ENCODE measurements at places on chromosomes 6 and 20.
A peak's percentile ranks its signal among the peaks of the same experiment; 100 is the strongest.

DNA sequence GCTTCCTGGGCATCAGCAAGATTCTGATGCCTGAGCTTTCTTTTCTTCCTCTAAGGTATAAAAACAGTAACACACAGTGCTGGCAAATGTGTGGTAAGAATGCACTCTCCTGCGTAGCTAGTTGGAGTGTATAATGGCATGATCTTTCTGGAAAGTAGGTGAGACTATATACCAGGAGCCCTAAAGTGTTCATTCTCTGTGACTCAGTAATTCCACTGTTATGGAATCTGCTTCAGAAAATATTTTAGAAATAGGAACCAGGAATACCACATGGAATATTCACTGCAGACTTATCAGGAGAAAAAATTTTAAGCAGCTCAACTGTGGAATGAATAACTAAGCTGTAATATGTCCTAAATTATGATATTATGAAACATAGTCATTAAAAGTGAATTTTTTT is 16.9 kb upstream of the CSE1L start:
- no peaks in the 10 kb centered on the region for H3K27me3 ChIP-seq
- H3K4me3 ChIP-seq: no peak overlapping the region
- peak overlapping the region; percentile 45 for H3K27ac ChIP-seq
- peak; percentile 77 for ATAC-seq
- H3K36me3 ChIP-seq: no peaks in the 10 kb centered on the region

GRCh38 chr6:50091641-50092040 is 41.9 kb upstream of the DEFB112 start:
- H3K27ac ChIP-seq: no peak overlapping the region
- H3K4me1 ChIP-seq: no peaks in the 10 kb centered on the region
- ATAC-seq: no peak
- no peaks in the 10 kb centered on the region for H3K27me3 ChIP-seq

DNA sequence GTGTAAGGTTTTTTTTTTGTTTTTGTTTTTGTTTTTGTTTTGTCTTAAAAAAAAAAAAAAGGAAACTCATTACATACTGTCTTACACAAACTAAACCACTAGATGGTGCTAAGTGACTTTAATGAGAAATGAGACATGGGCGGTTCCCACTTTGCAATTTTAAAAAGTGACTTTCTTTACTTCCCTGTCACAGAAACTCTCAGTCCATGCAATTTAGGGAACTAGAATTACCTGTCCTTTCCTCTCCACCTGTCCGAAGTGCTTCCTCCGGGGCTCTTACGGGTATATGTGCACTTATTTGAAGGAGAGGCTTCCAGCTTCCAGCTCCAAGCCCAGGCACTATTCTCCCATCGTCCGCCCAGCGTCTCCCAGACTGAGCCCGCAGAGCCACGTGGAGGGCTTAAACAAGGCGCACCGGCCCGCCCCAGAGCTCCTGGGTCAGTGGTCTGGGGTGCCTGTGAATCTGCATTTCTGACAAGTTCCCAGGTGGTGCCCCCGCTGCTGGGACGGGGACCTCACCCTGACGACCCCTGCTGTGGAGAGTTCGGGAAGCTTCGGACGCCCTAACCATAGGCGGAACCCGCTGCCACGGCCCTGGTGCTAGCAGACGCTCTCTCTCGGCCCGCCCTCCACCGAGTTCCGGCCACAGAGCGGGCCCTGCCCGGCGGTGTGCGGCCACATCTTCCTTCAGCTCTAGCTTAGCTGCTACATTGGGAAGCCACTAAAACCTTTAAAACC is 26.1 kb downstream of the BFSP1 start:
- H3K27me3 ChIP-seq: no peaks in the 10 kb centered on the region
- H3K36me3 ChIP-seq: no peaks in the 10 kb centered on the region
- ATAC-seq: peak; percentile 79
- peak overlapping the region; percentile 56 for H3K4me3 ChIP-seq
- peaks cover 15% of the 10 kb centered on the region for H3K4me1 ChIP-seq

DNA sequence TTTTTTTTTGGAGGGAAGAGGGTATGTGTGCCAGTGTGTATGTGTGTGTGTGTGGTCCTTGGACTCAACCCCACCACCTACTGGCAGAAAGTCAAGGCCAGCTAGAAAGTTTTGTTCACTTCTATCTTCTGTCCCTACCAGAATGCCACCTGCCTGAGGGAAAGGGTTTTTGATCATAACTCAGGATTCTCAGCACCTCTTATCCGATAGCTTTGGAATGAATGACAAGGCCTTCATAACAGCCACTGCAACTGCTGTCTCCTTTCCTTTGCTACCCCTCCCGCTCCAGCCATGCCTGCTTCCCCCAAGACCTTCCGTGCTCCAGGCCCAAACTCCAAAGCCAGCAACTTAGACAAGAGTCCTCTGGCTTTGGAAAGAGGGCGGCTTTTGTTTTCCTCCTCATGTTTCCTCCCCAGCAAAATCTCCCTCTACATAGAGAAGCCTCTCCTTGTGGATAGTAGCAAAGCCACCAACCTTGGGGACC is 18.7 kb downstream of the BTN3A1 start:
- peak overlapping the region; percentile 97 for H3K4me3 ChIP-seq
- no peaks in the 10 kb centered on the region for H3K36me3 ChIP-seq
- H3K27me3 ChIP-seq: no peaks in the 10 kb centered on the region
- H3K4me1 ChIP-seq: peaks cover 3% of the 10 kb centered on the region
- H3K27ac ChIP-seq: peak overlapping the region; percentile 75

DNA sequence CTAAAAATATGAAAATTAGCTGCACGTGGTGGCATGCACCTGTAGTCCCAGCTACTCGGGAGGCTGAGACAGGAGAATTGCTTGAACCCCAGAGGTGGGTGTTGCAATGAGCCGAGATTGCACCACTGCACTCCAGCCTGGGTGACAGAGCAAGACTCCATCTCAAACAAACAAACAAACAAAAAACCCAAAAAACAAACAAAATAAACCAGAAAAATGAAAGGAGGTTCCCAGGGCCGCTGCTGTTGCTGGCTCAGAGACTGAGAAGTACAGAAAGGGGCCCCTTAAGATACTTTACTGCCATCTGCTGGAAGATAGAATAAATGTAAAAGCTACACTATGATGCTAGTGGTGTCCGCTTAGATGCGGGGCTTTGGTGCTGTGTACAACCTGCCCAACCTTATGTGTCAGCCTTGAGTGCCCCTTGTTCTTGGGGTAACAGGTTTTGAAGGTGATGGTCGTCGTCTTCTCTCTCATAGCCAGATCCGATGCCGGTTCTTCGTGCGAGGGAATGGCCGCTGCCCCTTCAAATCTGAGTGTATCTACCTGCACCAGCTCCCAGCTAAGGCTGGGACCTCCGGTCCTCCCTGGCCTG is 2.8 kb upstream of the FANCE start:
- ATAC-seq: peak; percentile 61
- peaks cover 3% of the 10 kb centered on the region for H3K4me1 ChIP-seq
- no peak overlapping the region for H3K27ac ChIP-seq

DNA sequence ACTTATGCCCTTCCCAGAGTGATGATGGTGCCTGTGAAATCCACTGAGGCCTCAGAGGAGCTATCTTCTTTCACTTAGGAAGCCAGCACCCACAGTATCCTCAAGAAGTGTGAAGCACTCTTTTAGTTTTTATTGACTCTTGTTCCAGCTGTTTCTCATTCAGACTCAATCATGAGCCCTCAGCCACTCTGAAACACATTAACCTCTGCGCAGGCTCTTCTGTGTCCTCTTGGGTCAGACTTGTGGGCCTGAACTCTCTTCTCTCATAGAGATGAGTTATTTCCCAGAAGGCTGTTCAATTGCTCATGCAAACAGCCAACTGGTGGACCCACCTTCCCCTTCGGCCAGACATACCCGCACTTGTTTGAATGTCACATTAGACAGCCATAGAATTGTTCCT is 27.8 kb upstream of the PREP start:
- H3K27ac ChIP-seq: no peak overlapping the region
- ATAC-seq: no peak
- no peak overlapping the region for H3K4me3 ChIP-seq
- no peaks in the 10 kb centered on the region for H3K27me3 ChIP-seq

DNA sequence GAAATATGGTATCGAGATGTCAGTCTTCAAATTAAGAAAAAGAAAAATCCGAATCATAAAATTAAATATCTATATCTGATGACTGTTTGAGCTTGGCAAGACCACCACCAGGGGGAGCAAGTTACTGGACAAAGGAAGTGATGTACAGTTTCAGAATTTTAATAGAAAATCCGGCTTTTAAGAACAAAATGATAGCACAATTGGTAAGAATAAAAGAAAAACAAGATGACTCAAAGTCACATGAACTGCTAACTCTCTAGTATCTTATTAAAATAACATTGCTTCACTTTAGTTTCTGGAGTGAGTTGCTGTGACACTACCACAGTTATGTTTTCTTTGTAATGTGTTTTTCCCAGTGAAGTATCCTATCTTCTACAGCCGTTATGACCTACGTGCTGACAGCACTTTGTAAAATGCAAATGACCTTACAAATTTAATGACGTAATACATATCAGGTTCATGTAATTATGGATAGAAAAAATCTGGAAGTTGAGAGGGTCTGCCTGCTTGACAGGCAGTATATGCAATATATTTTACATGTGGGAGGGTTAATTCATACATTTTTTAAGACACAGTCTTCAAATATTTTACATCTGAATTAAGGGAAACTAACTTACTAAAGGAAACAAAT is 405.3 kb upstream of the HS3ST5 start:
- no peak overlapping the region for H3K4me3 ChIP-seq
- H3K36me3 ChIP-seq: no peaks in the 10 kb centered on the region
- ATAC-seq: no peak
- H3K4me1 ChIP-seq: no peaks in the 10 kb centered on the region
- no peaks in the 10 kb centered on the region for H3K27me3 ChIP-seq

DNA sequence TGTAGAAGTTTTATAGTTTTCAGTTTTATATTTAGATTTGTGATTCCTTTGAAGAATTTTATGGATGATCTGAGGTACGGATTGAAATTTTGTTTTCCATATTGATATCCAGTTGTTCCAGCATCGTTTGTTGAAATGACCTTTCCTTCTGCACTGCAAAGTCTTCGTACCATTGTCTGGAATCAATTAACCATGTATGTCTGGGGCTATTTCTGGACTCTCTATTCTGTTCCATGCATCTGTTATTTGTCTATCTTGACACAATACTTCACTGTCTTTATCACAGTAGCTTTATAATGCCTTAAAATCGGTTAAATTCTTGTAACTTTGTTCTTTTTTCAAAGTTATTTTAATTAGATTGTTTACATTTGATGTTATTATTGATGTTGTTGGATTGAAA is 154.9 kb downstream of the FARS2 start:
- peaks cover 4% of the 10 kb centered on the region for H3K36me3 ChIP-seq
- no peak overlapping the region for H3K27ac ChIP-seq
- H3K27me3 ChIP-seq: no peaks in the 10 kb centered on the region

DNA sequence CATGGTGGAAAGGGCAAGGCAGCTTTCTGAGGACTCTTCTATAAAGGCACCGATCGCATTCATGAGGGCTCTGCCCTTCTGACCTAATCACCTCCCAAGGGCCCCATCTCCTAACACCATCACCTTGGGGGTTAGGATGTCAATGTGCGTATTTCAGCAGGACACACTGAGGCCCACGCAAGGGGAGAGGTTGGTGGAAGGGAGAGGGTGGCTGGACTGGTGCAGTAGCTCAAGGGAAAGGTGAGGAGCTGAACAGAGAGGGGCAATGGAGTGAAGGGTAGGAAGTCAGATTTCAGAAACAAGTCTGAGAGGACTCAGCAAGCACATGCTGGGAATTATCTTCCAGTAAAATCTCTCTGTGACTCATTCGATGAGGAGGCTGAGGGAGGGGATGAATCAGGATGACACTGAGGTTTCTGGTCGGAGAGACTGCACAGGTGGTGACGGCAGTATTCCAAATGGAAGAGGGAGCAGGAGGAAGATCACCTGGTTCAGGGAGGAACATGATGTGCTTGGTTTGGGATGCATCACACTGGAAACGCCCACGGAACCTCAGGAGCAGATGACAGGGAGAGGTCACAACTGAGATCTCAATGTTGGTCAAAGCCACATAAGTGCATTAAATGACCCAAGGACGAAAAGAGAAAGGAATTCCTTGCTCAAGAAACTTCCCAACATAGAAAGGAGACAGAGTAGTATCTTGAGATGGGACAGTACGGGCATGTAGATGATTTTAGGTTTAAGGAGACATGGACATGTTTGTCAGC is 67.1 kb downstream of the TFAP2A start:
- H3K36me3 ChIP-seq: no peaks in the 10 kb centered on the region
- ATAC-seq: no peak
- H3K4me1 ChIP-seq: no peaks in the 10 kb centered on the region
- H3K27me3 ChIP-seq: peaks cover 6% of the 10 kb centered on the region
- H3K4me3 ChIP-seq: no peak overlapping the region

DNA sequence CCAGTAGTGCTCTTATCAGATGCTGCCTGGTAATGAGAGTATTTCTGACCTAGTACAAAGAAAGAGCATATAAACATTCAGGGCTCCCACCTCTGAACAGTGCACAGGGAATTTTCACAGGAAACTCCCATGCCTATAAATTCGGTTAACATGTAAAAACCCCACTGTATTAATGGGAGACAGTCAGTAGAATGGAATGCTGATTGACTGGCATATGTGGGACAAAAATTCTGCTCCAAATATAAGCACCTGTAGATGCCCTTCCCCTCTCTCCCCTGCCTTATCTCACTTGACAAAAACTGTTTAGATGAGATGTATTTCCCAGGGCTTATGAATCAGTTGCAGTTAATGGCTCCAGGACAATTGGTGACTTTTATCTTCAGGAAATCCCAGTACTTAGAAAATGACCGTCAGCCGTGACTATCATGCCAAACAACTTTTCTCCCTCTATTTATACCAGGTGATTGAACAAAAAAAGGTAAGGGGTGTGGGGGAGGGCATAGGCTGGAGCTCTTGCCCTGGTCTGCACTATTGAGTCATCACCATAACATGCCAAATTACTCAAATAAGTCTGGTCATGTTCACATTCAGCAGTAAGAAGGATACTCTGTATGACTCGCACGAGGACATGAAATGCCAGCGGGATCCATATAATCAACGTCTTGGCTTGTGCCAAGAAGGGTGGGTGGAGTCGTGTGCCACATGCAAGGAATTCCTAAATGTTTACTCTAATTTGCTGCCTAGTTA is 176.4 kb upstream of the BMP2 start:
- H3K4me1 ChIP-seq: no peaks in the 10 kb centered on the region
- H3K36me3 ChIP-seq: no peaks in the 10 kb centered on the region
- H3K4me3 ChIP-seq: no peak overlapping the region

- no peaks in the 10 kb centered on the region for H3K36me3 ChIP-seq
- no peak overlapping the region for H3K27ac ChIP-seq
- no peaks in the 10 kb centered on the region for H3K27me3 ChIP-seq
These were observed 11.5 kb downstream of the PYGB start for GRCh38 chr20:25259358-25259757.

DNA sequence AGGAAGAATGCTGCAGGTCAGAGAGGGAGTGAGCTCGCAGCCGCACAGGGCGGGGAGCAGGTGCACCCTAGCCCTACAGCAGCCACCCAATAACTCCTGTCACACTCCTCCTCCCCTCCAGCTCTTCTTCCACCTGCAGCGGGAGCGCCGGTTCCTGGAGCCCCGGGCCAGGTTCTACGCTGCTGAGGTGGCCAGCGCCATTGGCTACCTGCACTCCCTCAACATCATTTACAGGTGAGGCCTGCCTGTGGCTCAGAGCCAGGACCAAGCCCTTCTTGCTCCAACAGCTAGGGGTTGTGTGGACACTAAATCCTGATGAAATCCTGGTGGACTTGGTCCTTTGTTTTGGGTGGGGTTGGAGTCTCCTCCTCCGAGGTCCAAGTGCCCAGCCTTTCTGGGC is 11.7 kb downstream of the SGK2 start:
- H3K4me3 ChIP-seq: no peak overlapping the region
- no peaks in the 10 kb centered on the region for H3K27me3 ChIP-seq
- no peaks in the 10 kb centered on the region for H3K36me3 ChIP-seq
- H3K4me1 ChIP-seq: no peaks in the 10 kb centered on the region

GRCh38 chr6:93036835-93037234 is 382.5 kb downstream of the EPHA7 start:
- ATAC-seq: no peak
- H3K36me3 ChIP-seq: no peaks in the 10 kb centered on the region
- no peak overlapping the region for H3K4me3 ChIP-seq
- H3K4me1 ChIP-seq: no peaks in the 10 kb centered on the region
